ENCODE measurements at places on chromosomes 3 and 15.

DNA sequence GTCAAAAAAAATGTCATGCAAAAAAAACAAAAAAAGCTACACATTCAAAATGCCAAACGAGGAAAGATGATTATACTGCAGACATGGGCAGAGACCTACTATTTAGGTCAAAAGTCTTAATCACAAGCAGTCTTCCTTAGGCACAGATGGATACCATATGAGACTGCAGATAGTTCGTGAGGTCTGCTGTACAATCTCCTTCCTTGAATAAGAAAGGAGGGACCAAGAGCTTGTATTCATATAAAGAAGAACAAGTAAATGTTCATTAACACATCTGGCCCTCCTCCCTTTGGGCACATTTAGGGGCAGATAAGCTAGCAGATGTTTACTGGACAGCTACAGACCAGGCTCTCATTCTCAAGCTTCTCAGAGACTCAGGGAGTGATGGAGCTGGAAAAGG, 45.3 kb downstream of the ANXA2 start:
- no peak for DNase-seq

DNA sequence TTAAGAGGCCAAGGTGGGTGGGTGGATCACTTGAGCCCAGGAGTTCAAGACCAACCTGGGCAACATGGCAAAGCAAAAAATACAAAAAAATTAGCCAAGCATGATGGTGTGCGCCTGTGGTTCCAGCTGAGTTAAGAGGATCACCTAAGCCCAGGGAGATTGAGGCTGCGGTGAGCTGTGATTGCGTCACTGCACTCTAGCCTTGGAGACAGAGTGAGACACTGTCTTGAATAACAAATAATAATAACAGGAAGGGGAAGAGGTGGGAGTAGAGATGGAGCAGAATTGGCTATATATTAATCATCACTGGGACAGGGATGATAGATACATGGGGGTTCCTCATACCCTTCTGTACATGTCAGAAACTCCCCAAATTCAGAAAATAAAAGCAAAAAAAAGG, 23.8 kb upstream of the NMB start:
- no peak for DNase-seq

- peak; percentile 36 for DNase-seq
Observed at GRCh38 chr15:60444289-60444912, 34.5 kb downstream of the ICE2 start.

DNA sequence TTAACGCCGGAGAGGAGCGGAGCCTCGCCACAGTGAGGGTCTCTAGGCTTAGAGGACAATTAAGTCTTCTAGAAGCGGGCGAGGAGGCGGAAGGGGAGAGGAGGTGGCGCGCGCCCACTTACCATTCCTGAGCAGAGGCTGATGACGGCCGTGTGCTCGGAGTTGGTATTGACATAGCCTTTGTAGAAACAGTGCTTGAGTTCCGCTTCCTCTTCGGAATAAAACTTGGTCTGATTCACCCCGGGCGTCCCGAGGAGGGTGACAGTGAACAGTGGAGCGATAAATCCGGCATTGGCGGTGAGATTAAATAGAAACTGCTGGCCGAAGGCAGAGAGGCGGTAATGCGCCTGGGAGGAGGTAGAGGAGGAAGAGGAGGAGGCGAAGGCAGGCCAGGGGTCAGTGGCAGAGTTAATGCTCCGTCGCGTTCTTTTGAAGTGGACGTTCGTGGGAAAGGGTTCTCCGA, 1.3 kb downstream of the ADAMTS9 start:
- peak; percentile 46 for DNase-seq

GRCh38 chr15:89333959-89334509, 590 bp downstream of the POLG start:
- DNase-seq = no peak

DNA sequence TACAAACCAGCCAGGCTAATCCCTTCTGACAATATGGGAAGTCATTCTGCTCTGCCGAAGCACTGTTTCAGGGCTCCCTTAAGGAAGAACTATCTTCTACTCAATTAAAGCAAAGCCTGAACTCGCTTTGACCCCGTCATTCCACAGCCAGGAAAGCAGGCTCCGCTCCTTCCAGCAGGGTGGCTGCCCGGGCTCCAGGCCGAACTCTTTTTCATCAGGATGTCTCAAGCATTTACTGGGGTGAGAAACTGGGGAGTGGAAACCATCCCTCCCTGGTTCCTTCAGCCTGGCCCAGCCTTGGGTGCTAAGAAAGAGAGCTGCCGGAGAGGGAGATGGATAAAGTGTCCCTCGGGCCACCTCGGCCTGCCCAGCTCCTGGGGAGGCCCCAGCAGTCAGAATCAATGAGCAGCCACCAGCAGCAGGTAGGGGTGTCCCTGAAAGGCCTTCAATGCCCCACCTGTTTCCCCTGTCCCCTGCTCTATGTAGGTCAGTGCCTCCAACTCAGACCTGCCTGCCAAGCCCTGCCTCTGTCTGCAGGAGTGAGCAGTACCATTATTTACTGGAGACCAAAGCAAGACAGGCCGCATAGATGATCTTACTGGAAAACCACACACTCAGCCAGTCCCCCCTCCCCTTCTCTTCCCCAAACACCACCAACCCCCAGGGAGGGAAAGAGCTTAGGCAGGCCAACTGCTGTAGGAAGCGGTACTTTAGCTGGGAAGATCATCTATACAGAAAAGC, 225.6 kb upstream of the TLE3 start:
- peak; percentile 85 for DNase-seq

- no peak for DNase-seq
Observed at GRCh38 chr15:75834021-75834420, 9.2 kb upstream of the UBE2Q2 start.

DNA sequence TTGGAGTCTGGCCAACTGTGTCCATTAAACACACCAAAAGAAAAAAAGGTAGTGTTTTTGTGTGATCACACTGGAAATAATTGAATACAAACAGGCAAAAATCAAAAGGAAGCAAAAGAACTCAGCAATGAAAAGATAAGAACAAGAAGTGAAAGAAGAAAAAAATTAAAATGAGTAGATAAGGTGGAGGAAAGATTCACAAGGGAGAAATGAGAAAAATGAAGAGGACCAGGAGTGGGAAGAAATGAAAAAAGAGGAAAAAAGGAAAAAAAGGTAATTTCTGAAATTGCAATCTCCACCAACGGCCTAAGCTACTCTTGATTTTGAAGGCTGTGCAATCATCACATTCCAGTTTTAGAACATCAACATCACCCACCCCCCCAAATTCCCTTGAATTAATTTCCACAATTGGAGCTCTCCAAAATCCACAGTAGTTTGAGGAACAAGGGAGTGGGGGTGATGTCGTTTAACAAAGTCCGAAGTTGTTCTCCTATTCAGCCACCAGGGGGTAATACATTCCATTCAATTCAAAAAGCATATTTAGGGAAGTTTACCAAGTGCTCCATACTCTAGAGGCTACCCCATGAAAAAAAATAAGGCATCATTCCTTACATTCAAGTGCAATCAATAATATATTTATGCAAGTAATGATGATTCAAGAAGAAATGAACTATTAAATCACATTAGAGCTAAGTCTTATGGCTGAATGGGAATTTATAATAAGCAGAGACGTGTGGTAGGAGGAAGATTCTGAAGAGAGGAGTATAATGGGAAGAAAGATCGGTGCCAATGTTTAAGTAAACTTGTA, 37.4 kb downstream of the ZNF860 start:
- DNase-seq = peak; percentile 63

GRCh38 chr15:67813104-67813634, 12.1 kb upstream of the SKOR1 start:
- no peak for DNase-seq

GRCh38 chr15:38085114-38085513, 150.7 kb downstream of the TMCO5A start:
- DNase-seq = no peak

- no peak for DNase-seq
Observed at GRCh38 chr3:30112902-30113484, 493.4 kb upstream of the TGFBR2 start.

DNA sequence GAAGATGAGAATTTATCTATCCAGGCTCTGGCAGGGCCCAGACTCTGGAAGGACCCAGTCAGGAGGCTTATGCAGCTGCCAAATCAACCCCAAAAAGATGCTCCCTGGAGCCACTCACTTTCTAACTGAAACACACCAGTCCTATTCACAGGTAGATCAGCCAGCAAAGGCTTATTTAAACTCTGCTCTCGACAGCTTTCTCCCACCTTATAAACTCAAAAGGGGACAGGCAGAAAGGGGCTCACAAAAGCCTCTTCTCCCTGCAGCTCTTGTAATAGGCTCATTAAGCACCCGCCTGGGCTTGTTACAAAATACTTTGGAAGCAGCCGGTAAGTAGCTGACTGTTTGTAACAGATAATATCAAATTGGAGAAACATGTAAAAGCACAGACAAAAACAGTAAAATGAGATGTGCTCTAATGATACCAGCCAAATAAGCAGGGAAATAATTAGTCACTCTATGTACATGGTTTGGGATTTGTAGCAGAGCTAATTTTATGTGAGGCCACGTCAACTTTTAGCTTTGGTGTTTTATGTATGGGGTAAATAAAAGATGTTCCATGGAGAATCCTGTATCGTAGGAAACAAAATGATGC, 213.8 kb downstream of the NR2F2 start:
- no peak for DNase-seq

GRCh38 chr15:57251308-57251707, 125.0 kb upstream of the CGNL1 start:
- no peak for DNase-seq

DNA sequence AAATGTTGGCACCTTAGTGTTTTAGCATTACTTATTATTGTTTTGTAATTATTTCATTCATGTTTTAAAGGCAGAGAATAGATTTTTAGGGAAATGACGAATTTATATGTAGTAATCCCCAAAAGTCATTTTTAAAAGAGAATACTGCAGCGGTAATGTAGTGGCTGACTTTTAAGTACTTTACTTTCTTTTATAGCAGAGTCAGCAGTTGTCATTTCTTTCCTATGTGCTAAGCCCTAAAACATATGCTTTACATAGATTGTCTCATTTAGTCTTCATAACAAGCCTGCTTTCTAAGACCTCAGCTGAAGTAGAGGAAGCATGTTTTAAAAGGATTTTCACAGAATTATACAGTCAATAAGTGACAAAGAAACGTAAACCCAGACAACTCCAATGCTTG, 102.1 kb upstream of the PEX5L start:
- DNase-seq = no peak

DNA sequence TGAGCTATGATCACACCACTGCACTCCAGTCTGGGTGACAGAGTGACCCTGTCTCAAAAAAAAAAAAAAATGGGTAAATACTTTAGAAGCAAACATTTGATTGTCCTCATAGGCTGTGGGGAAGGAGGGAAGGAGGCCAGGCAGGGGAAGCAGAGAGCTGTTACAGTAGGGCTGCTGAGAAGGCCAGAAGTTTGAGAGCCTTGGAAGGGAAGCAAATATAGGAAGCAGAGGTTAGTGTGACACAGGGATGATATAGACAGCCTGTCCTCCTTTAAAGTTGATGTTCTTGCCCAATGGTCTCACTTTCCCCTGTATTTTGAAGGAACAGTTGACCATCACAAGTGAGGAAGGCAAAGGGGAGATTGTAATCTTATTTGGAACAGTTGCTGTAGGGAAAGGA, 5.3 kb upstream of the ALPK3 start:
- peak; percentile 3 for DNase-seq

DNA sequence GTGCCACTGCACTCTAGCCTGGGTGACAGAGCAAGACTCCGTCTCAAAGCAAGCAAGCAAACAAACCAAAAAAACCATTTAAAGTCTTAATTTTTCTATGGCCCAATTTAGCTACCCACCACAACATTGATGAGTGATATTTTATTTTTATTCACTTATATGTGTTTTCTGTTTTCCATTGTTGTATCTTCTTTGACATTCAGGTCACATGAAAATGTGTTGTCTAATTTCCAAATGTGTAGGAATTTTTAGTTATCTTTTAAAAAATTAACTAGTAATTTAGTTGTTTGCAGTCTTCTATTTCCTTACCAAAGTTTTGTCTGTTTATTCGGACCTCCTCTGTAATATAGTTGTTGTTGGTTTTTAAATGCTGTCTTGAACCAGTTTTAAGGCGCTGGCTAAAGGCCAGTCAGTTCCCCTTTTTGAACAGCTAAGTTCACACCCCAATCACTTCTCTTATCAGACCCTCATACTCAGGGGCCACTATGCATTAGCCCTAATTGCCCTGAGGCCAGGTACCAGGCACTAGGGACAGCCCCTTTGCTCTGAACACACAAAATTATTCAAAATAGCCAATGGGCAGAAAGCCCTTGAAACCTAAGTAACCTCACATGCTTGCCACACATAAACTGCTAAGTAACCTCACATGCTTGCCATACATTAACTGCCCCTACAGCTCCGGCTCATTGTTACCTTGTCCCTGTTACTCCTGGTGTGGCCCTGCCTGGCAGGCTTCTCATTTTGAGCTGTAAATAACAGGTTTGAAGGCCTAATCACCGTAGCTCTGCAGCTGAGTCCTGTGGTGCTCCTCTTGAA, 4.3 kb upstream of the CCR4 start:
- DNase-seq = no peak

DNA sequence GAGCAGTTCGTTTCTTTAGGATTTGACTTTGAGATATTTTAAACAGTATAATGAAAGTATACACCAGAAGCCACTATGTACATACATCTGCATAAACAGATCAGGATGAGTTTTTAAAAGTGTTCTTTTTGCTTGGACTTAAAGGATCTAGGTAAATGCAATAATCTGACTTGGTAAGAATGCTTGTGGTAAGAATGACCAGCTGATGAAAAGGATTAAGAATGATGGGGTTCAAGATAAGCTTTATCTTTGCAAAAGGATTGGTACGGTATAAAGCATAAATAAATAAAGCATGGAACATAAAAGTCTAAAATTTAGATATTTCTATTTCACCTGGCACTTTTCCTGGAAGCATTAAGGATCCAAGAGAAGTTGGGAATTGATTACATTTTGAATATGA, 9.8 kb upstream of the MME start:
- DNase-seq = no peak

DNA sequence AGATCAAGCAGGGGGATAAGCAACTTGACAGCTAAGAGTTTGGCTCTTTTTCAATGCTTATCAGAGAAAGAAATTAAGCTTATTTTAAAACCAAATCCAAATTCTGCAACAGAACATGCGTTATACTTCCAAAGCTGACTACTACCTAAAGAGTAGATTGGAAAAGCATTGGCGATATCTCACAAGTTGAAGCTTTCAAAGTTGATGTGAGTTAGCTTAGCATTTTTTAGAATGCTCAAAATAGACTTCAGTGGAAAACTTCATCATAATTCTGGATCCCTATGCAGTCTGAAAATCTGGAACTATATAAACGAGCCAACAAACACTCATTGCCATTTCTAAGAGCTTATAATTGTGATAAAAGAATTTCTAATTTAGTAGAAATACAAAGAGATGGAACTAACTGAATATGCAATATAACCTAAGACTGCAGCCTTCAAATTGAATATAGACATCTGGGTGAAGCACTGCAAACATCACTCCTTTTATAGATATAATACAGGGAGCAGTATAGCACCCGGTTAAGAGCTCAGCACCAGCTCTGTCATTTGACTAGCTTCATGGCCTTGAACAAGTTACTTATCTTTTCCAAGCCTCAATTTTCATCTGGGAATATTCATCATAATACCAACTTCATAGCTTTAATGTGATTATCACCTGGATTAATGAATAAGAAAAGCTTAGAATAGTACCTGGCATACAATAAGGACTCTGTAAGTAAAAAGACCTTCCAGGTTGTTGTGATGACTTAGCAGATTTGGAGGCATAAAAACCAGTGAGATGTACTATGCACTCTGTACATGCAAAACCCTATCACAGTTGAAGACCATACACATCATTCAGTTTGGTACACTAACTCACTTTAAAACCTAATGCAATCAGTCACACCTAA, 242.7 kb upstream of the TTC14 start:
- DNase-seq = no peak

Data from D341Med (cell line).